ENCODE measurements at places on chromosomes 11 and 22.

GRCh38 chr11:13876423-13876822 is 86.1 kb upstream of the SPON1 start:
- DNase-seq: no peak

DNA sequence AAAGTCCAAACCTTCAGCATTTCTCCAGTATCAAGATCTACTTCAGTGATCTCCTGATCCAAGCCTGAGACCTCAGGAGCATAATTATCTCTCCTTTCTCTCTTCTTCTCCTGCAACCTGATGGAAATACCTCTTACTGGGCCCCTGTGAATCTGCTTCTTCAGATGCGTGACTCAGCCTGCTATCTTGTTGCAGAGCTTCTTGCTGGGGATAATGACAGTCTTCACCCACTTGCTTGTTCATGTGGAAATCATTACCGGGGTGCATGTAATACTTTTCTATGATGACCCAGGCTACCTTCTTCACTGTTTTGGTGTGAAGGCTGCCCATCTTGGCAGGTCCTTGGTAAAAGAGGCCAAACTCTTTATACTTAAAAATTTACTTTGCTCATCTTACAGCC is 140.0 kb upstream of the POU2AF2 start:
- no peak for DNase-seq

DNA sequence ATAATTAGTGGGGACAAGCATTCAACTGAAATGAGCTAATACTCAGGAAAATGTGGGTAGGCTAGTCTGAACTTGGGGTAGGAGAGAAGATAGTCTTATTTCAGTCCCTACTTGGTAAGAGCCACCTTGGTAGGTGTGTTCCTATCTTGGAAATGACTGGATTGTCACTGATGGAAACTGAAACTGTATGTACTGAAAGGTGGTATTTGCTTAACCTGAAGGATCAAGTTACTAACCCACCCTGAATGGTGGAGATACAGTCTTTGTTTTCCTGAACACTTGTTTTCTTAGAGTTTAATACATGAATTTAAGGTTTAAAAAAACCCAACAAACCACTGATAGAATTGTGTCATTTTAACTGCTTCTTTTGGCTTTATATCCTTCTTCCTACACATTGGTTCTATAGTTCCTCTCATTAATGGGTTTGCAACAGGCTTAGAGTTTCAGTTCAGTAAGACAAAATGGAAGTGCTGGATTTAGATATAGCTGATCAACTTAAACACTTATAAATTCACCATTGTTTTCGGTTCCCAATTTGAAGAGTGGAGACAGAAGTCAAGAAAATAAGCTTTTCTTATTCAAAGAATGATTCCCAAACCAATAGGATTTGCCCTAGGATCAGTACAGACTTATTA is 4.2 kb downstream of the FAR1 start:
- no peak for DNase-seq

DNA sequence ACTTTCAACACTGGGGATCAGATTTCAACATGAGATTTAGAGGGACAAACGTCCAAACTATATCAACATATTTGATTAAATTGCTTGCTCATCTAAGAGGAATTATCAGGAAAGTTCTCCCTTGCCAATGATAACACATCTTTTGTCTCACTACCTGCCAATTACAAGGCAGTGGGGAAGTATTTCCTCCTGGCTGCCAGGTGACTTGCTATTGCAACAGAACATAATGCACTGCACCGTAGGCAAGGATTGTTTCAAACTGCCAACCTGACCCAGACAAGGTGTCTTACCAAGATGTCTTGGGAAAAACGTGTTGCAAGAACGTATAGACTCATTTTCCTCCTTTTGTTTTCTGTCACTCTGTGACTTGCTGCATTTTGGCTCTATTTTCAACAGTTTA is 711.6 kb downstream of the METTL15 start:
- DNase-seq: no peak

GRCh38 chr22:29994943-29995342 is 85.3 kb upstream of the HORMAD2 start:
- no peak for DNase-seq

GRCh38 chr11:2156416-2157182 is 4.4 kb downstream of the INS start:
- peak; percentile 9 for DNase-seq
